Muscle of leg (tissue), 16 donors: ENCODE measurements at places on chromosomes 13 and 19.

DNA sequence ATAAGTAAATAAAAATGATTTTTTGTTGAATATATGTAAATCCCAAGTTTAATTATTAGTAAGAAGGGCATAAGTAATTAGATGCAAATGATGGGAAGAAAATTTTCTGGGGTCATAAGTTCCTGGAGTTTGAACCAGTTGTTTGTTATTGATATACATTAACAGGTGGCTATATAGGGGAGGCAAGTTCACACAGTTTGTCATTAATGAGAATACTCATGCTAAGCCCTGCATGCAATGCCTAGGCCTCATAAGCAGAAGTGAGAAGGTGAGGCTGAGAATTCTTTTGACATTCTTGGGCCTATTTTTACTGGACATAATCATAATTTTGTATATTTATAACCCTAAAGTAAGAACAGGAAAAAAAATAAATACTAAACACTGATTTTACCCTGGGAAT is 1210.7 kb upstream of the PCDH9 start:
- H3K4me1 ChIP-seq, result no peaks in the 10 kb centered on the region
- no peak for DNase-seq
- no peak overlapping the region for H3K4me3 ChIP-seq
- no peaks in the 10 kb centered on the region for H3K36me3 ChIP-seq

DNA sequence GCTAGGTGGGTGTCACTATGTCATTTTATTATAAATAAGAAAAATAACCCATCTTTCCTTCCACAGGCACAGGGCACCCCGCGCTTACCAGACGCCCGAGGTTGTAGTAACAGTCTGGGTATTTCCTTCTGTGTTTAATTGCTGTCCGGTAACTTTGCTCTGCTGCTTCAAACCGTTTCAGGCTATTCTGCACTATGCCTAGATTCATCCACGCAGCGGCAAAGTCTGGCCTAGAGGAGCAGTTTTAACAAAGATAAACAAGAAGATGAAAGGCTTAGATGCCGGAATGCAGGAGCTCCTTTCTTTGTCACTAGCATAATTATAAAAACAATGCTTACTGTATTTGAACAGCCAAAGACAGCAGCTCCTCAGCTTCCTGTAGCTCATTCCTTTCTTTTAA is 36.9 kb upstream of the GGACT start:
- no peak overlapping the region for H3K27ac ChIP-seq
- H3K4me1 ChIP-seq, result no peaks in the 10 kb centered on the region
- H3K36me3 ChIP-seq, result peaks cover 22% of the 10 kb centered on the region
- no peak overlapping the region for H3K4me3 ChIP-seq
- H3K27me3 ChIP-seq, result no peaks in the 10 kb centered on the region
- no peak for DNase-seq

DNA sequence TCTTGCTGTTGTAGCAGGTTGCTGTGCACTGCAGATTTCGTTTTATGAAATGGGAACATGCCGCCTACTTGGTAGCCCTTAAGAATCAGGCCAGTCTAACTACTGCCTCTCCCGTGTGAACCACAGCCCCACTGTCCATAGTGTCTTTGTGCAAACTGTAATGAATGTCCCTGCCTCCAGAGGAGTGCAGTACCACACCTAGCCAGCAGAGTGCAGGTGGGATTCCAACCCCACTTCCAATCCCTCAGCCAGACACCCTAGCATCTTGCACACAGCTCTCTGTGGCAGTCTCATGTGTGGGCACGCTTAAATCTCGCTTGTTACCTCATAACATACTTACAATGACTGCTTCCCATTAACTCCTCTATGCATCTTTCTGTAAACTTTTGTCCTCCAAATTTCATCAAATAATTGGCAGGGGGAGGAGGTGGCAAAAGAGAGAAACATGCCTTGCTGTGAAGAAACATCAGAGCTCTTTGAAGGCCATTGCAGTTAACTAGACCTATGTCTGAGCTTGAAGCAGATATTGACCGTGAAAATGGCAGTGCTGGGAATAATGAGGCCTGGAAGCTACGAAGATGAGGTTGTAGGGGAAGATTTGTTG is 47.2 kb downstream of the ZAR1L start:
- no peaks in the 10 kb centered on the region for H3K27me3 ChIP-seq
- no peak overlapping the region for H3K4me3 ChIP-seq
- peaks cover 41% of the 10 kb centered on the region for H3K36me3 ChIP-seq
- no peaks in the 10 kb centered on the region for H3K4me1 ChIP-seq
- no peak for DNase-seq

- no peak for DNase-seq
- no peak overlapping the region for H3K4me3 ChIP-seq
- no peaks in the 10 kb centered on the region for H3K36me3 ChIP-seq
- no peak overlapping the region for H3K27ac ChIP-seq
- H3K27me3 ChIP-seq, result no peaks in the 10 kb centered on the region
Measured at GRCh38 chr13:106173346-106173745, 362.1 kb downstream of the EFNB2 start.

GRCh38 chr13:44132710-44133109 is 240.9 kb upstream of the SERP2 start:
- H3K36me3 ChIP-seq, result no peaks in the 10 kb centered on the region
- no peaks in the 10 kb centered on the region for H3K27me3 ChIP-seq
- no peak for DNase-seq
- H3K4me1 ChIP-seq, result no peaks in the 10 kb centered on the region
- H3K27ac ChIP-seq, result no peak overlapping the region
